Stimulated activated CD4-positive, alpha-beta T cell treated with anti-CD3 and anti-CD28 coated beads, Interleukin-1b, Interleukin-23, amount 100 ng/mL, for 4 hours (primary cell): ENCODE measurements at places on chromosomes 1 and 21.

DNA sequence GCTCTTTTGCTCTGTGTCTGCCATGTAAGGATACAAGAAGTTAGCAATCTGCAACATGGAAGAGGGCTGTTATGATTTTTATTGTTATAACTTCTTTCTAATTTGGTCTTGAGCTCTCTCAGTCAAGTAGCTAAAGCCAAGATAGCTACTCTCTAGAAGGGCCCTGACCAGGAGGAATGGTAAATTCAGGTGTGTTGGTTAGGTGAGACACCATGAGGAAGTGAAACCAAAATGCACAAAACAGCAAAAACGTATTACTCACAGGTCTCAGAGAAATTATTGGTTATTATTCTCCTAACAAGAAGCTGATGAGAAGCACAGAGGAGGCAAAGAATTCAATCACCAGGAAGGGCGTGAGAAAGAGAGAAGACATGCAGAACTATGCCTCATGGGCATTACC, 51.8 kb upstream of the INSL5 start:
- no peak for DNase-seq

- DNase-seq = no peak
These were observed 90.2 kb downstream of the LRRC7 start for GRCh38 chr1:69657971-69658370.

DNA sequence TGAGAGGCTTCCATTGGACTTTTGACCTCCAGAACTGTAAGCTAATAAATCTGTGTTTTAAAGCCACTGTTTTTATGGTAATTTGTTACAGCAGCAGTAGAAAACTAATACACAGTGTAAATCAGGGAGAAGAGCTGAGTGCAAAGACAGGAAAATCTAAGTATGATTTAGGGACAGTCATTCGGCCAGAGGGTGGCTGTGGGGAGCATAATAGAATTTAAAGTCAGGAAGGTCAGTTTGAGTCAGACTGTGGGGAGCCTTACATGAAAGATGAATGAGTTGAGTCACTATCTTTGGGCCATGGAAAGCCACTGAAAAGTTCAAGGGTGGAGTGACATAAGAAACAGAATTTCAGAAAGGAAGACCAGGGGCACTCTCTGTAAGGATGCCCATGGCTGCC, 52.4 kb upstream of the SSX2IP start:
- DNase-seq = no peak

GRCh38 chr1:117032681-117033539, 27.2 kb upstream of the TTF2 start:
- no peak for DNase-seq

GRCh38 chr1:195954848-195955247, 653.4 kb downstream of the KCNT2 start:
- DNase-seq = no peak

DNA sequence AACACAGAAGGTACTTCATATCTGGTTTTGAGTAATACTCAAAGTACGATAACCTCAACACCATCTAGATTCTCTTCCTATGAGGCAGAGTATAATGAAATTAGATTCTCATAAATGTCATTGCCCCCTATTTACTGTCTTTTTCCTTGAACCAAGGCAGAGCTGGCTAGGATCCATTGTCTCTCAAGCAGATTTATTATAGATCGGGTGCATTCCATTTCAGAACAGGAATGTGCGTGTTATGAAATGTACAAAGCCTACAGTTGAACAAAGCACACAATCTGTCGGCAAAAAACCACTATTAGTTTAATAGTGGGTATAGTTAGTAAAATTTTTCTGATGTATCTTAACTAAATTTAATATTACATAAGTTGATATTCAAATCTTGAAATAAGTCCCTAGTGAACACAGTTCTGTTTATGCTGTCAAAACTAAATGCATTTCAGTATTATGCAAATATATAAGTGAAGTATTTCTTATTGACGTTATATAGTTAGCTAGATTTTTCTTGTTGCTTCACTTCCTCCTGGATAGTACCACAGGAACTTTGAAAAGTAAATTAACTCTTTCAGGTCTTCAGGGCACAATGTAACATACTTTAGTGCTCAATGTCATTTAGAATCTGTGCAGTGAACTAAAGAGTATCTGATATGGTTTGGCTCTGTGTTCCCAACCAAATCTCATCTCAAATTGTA, 92.1 kb downstream of the DDAH1 start:
- DNase-seq = no peak

DNA sequence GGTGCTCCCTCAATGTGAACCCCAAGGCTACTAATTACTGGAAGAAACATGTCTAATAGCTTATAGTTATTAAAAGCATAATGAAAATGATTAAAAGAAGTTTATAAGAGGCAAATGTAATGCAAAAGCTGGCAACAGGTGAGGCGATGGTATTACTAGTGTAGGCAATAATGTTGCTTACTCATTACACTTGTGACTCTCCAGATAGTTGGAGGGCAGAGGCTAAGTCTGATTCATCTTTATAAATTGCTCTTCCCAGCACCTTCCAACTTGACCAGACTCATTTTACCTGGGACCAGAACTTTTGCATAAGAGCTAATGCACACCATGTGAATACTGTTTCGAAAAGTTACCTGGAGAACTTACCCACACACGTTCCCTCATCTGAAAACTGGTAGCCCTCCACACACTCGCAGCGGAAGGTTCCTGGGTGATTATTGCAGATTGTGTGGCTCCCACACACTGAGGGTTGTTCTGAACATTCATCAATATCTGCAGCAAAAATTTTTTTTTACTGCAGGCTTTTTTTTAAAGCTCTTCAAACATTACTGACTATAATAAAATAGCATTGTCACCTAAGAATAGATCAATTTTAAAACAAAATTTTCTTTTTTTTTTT, 48.0 kb downstream of the NID1 start:
- DNase-seq = no peak

DNA sequence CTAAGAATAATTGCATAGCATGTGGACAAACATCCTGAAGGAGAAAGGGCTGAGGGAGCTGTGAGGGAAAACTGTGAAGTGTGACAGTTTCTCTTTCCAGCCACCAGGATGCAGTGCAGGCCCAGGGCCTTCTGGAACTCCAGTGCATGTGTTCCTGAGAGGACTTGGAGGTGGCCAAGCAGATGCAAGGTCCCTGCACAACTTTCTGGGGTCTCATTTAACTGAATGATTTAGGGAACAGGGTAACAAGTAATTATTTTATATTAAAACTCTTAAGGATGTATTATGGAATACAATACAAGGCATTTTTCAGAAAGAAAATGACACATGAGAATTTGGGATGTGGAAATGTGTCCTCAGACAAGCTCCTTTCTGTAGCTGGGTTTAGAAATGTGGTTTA, 61.2 kb upstream of the MCOLN3 start:
- DNase-seq = peak; percentile 3

- no peak for DNase-seq
These were observed 67.8 kb upstream of the POU3F1 start for GRCh38 chr1:38114241-38115026.

GRCh38 chr1:162772571-162773154, 17.8 kb upstream of the HSD17B7 start:
- no peak for DNase-seq

- no peak for DNase-seq
These were observed 27.8 kb downstream of the SDC3 start for GRCh38 chr1:30880678-30881318.

DNA sequence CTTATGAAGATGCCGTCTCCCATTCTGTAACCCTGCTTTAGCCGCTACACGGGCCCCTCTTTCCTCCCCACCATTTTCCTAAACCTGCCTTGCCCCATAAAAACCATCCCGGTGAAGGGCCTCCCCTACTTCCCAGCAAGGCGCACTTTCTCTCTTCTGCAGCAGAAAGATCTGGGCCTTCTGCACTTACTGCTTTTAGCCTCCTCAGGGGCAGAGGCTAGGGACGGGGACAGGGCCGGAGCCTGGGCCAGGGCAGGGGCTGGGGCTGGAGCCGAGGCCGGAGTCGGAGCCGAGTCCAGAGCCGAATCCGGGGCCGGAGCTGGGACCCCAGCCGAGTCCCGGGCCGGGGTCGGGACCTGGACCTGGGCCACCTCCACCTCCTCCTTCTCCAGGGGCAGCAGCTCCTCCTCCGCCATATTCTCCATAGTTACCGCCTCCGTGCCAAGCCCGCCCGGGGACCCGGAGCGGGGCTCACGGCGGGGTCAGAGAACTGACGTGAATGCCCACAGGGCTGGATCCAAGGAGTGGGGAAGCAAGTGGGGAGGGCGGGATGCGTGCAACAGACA, 382 bp downstream of the TRMT1L start:
- DNase-seq = peak; percentile 12

- no peak for DNase-seq
These were observed 5.5 kb downstream of the KLHDC7A start for GRCh38 chr1:18486195-18486594.

DNA sequence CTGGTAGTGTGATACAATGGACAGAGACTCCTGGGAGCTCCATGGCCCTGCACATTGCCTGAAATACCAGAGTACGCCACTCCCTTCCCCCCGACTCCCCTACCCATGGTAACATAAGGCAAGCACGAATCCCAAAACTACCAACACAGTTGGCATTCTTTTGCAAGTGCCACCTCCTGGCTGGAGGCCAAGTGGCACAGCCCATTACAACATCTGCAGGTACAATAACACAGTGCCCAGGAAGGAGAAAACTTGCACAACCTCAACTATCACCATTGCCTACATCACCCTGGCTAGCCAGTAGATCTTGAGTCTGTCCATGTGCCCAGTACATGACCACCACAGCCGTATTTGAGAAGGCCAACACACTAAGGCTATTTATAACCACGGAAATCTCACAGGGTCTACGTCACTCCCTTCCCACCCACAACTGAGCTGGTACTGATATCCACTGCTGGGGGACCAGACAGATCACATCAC, 11.7 kb downstream of the ADAMTS1 start:
- DNase-seq = no peak

- no peak for DNase-seq
These were observed 23.3 kb upstream of the GBP2 start for GRCh38 chr1:89149229-89149628.

GRCh38 chr1:231036416-231036815, 3.6 kb downstream of the FAM89A start:
- no peak for DNase-seq

- DNase-seq = no peak
These were observed 200.4 kb downstream of the DNM3 start for GRCh38 chr1:172041742-172042141.

DNA sequence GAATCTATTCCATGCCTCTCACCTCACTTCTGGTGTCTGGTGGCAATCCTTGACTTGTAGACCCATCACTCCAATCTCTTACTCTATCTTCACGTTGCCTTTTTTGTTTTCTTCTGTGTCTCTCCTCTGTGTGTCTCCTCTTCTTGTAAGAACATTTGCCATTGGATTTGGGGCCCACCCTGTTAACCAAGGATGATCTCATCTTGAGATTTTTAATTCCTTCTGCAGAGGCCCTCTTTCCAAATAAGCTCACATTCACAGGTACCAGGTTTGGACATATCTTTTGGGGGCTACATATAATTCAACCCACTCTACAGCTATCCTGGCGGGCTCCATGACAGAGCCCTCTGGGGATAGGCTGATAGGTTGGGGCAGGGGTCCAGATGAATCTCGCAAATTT, 55.8 kb downstream of the UBE2T start:
- DNase-seq = no peak

- no peak for DNase-seq
These were observed 1.7 kb upstream of the IL6R start for GRCh38 chr1:154403261-154403943.

- no peak for DNase-seq
These were observed 3.3 kb upstream of the B4GALT3 start for GRCh38 chr1:161180639-161181038.

- no peak for DNase-seq
These were observed 40.0 kb upstream of the PTPRC start for GRCh38 chr1:198598796-198599321.

GRCh38 chr1:17903386-17903785, 148.3 kb downstream of the ACTL8 start:
- DNase-seq = no peak

- DNase-seq = no peak
These were observed at the start of gene RGS7 for GRCh38 chr1:241356519-241357365. Gene RGS7, minus strand, starts transcription at chr1:241357205.

GRCh38 chr1:185297982-185298381, 19.1 kb downstream of the IVNS1ABP start:
- no peak for DNase-seq

- DNase-seq = no peak
These were observed 517 bp downstream of the IPO13 start for GRCh38 chr1:43947061-43947873.

DNA sequence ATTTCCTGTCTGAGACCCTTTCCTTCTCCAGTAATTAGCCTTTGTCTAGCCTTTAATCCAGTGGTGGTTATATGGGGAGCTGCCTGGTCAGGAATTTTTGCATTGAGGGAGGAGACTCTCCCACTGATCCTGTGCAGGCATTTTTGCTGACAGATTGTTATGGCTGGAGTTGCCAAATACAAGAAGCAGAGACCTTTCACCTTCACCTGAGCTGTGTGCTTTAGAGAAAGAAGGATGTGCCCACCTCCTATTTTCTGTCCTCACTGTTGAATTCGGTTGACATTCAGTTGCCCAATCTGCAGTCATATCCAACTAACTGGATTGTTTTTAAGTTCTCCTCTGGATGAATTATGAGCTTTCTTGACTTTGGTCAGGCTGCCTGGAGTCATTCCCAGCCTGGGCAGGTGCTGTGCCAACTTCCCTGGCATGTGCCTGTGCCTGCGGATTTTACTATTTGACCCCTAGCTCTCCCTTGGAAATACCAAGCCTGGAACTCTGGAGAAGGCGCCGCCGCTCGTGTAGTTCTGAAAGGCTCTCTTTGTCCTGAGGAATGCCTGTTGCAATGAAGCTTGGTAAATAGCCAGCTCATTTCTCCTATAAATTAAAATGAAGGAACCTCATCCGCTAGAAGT, 143.9 kb downstream of the NOS1AP start:
- no peak for DNase-seq

DNA sequence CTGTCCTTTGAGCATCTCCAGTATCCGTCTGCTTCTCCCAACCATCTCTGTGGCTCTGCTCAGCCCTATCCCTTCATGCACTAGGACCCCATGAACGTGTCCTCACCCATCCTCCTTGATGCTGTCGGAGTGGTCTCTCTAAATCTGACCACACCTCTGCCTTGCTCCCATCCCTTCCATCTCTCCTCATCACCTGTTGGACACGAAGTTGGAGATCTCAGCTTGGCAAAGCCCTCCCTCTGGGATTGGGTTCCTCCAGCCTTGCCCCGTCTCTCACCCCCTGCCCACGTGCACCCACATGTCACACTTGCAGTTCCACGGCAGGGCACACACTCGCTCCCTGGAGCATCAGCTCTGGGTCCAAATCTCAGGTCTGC, 135.7 kb downstream of the ACTL8 start:
- DNase-seq = no peak

GRCh38 chr21:44299458-44300261, at the start of gene PFKL:
Gene PFKL, plus strand, starts transcription at chr21:44300053. Its CDS starts 53 bp downstream, at chr21:44300106.
- no peak for DNase-seq

- no peak for DNase-seq
These were observed 21.3 kb upstream of the FCRL2 start for GRCh38 chr1:157798211-157798610.

- DNase-seq = no peak
These were observed 26.8 kb downstream of the PTTG1IP start for GRCh38 chr21:44846485-44847260.
